ENCODE measurements at places on chromosomes 4 and X.

- no peak for DNase-seq
Measured at GRCh38 chrX:20670611-20671010, 403.9 kb upstream of the RPS6KA3 start.

DNA sequence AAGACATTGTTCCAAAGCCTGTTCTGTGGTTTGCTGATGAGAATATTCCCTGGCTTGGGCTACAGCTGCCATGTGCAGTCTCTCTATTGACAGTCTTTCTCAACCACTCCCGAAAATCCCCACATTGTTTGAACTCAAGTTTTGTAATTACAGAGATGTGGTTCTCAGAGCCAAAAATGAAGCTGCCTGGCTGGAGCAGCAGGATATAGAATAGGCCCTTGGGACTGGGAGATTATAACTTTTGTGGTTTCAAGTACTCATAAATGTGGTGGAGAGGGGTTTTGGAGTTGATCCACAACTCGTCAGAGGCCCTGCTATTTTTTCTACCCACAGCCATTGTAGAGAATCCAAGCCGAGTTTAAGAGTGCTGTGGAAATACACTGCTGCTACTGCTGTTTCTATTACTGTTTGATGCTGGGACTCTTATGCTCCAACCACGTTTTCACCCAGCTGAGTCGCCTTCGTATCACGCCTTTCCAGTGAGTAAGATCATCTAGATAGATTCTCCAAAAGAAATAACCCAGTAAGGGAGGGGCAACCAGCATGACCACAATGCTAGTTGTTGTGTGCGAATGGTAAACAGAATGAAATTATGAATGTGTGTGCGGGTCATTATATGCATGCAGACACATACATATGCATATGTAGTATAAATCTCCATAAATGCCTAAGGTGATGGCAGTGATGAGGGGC lies 57.1 kb upstream of the ATXN3L start:
- peak; percentile 17 for DNase-seq

GRCh38 chr4:166413356-166413755 lies 540.3 kb downstream of the TLL1 start:
- no peak for DNase-seq

DNA sequence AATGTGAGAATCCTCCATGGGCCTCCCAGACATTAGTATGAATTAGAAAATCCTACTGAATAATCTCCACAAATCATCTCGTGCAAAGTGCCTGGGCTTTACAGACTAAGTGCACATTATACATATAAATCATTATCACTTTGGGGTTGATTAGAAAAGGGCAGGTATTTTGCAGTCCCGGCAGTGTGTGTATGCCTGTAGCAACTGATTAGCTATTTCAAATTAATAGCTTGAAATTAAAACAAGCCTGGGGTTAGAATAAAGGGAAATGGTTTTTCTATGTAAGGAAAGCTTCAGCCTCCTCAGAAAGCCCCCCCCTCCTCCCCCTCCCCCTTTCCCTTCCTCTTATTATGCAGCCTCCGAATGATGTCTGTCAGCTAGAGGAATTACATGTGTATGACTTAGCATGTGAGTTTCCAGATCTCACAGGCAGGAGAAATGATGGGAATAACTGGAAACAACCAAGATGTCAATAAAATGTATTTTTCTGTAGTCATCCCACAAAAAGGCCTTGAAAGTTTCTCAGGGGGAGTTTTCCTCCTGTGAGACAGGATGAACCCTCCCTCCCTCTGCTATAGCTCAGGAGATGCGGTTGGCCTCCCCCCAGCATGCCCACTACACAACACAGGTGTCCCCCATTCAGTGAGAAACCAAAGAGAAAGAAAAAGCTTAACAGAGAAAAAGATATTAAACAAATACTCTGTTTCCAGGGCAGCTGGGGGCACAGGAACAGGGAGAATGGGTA lies 41.2 kb upstream of the RASGEF1B start:
- no peak for DNase-seq

- no peak for DNase-seq
Measured at GRCh38 chr4:123421937-123422781, 25.6 kb downstream of the SPRY1 start.

- DNase-seq: no peak
Measured at GRCh38 chrX:10171249-10171648, 14.5 kb downstream of the CLCN4 start.

GRCh38 chrX:120356084-120356483 lies 5.8 kb upstream of the ATP1B4 start:
- DNase-seq: no peak

DNA sequence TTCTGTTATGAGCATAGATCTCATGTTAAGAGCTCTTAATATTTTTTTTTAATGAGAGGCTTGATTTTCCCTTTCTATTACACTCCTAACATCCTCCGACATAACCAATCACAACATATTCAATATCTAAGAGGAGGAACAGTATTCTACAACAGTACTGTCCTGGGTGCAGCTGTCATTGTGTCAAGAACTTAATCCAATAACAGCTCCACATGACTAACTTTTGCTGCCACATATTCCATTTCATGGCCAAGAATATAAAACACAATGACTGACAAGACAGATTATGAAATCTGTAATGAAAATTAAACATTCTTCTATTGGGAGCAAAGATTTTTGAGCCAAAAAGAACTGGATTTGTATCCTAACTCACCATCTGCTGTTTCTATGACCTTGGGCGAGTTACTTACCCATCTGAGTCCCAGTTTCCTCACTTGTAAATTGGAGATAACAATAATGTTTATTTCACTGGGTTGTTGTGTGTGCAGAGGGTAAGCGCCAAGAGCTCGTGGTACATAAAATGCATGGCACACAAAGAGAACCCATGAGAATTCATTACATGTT lies 405.6 kb downstream of the SPRY1 start:
- DNase-seq: no peak

GRCh38 chr4:58566260-58566659 lies 1456.1 kb upstream of the IGFBP7 start:
- no peak for DNase-seq
